ENCODE measurements at places on chromosomes 1 and 21.
A peak's percentile ranks its signal among the peaks of the same experiment; 100 is the strongest.

- DNase-seq = peak; percentile 20
Measured at GRCh38 chr21:15421947-15422346, 307.8 kb upstream of the USP25 start.

DNA sequence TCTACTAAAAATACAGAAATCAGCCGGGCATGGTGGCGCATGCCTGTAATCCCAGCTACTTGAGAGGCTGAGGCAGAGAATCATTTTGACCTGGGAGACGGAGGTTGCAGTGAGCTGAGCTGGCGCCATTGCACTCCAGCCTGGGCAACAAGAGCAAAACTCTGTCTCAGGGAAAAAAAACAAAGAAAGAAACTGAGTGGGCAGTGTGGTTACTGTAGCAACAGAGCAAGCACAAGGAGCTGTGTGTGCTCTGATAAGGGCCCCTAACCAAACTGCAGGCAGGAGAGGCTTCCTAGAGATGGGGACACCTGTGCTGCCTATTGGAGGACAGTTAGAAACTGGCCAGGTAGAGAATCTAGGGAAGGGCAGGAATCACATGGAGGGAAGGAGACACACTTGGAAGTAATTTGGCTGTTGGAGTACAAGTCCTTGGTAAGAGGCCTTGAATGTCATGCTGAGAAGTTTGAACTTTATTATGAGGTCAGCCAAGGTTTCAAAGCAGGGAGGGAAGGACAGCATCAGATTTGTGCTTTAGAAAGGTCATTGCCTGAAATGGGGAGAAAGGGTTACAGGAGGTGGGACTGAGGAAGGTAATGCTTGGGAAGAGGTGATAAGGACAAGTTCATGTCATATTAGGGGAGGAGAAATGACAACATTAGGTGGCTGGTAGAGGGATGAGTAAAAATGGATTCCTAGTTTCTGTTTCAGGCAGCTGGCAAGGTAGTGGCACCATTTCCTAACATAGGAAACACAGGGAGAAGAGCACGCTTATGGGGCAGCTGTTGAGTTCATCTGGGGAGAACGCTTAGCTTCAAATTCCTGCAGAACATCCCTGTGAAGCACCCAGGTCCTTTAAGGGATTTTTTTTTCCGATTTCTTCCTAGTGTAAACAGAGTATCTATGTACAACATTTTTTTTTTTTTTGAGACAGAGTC lies 69.2 kb upstream of the ARTN start:
- no peak for DNase-seq

DNA sequence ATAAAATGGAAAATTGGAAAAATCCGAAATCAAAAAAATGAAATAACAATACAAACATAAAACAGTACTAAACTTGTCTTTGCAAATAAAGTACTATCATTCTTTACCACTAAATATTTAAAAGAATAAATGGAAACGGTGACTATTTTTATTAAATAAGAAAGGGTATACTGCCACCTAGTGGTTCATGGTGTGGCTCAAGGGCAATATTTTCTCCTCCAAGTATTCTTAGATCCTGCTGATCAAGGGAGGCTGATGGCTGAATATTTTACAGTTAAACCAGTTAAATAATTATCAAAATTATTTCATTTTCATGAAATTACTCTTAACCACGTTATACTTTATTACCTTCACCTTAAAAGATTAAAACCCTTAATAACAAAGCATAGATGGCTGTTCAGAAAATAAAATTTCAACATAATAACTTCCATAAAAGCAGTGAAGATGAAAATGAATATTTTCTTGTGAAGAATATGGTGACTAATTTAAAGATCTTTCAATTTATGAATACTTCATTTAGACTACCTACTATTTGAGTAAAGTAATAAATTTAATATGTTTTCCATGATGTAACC lies 1793.9 kb downstream of the NCAM2 start:
- DNase-seq = peak; percentile 43

DNA sequence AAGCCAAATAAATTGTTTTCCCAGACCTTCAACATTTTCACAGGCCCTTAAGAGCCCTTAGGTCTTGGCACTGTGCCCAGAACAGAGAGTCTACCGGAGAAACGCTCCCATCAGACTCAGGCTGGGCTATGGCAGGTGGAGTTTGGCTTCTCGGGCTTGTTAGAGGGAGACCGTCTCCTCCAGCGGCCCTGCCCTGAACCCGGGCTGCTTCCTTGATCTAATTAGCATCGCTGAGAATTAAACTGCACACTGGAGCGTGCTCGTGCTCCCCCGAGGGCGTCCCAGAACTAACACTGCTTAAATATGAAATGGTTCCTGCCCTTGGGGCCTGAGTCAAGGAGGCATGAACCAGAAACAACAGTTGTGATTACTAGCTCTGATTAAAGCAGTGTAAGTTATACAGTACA lies 634.4 kb downstream of the MATN1 start:
- DNase-seq = no peak

DNA sequence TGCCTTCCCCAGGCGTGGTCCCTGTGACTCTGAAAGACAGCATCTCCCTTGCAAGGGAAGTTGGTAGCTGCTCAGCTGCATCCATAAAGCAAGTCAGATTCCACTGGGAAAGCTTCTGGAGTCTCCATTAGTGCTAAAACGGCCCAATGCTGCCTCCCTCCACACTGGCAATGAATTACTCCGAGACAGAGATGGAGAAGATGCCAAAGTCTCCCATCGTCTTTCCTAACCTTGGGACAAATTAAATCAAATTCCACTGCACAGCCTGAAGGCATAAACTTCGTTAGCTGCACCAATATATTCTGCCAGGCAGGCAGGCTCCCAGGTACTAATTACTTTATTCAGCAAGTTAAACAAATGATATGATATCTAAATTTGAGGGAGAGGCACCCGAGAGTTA lies 106.3 kb upstream of the GJB5 start:
- DNase-seq = no peak

DNA sequence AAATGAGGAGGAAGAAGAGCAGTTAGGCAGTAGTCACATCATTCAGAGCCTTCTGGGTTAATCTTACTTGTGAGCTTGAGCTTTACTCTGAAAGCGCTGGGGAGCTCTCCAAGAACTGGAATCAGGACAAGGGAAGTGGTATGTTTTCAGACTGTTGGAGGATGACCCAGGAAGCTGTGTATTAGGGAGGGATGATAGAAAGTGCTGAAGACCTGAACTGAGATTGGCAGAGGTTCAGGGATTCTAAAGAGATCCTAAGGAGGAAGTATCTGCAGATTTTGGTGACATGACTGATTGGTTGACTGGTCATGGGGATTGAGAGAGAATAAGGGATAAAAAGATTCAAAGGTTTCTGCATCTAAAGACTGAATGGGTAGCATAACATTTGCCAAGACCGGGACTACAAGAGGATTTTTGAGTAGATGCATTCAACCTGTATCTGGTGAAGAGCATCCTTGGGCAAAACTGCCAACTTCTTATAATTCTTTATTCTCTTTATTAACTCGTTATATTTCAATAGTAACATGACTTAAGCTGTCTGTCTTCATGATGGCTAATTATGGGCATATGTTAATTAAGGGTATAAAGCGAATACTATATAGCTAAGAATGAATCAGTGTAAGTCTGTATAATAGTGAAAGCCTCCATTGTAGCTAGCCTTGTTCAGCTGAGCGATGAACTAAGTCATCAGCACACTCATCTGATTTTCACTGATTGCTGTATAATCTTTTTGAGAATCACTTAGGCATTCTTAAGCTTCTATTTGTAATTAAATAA lies 41.8 kb downstream of the XCL1 start:
- peak; percentile 44 for DNase-seq

GRCh38 chr1:211588711-211589110 lies 9.8 kb upstream of the SLC30A1 start:
- DNase-seq = no peak

- DNase-seq = no peak
Measured at GRCh38 chr1:117147341-117147831, 25.8 kb upstream of the TRIM45 start.

- peak; percentile 71 for DNase-seq
Measured at GRCh38 chr1:41268154-41268770, 26.2 kb upstream of the SCMH1 start.

Data from fibroblast of upper back skin (primary cell).